ENCODE measurements at places on chromosomes 11 and 22.

GRCh38 chr11:1541474-1542204, 30.4 kb downstream of the DUSP8 start:
- no peak for DNase-seq

DNA sequence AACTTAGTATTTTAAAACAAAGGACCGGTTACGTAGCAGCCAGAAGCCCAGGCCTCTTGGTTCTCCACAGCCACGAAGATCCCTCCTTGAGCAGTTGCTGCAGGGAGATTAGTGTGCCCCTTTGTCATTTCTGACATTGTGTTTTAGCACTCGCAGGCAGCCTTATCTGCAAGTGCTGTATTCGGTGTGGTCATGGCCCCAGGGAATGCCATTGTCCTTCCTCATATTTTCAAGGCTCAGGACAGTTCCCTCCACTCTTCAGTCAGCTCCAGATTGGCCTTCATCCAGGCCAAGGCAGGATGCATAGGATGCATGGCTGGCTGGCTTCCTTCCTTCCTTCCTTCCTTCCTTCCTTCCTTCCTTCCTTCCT, 88.5 kb downstream of the ZBTB16 start:
- no peak for DNase-seq

DNA sequence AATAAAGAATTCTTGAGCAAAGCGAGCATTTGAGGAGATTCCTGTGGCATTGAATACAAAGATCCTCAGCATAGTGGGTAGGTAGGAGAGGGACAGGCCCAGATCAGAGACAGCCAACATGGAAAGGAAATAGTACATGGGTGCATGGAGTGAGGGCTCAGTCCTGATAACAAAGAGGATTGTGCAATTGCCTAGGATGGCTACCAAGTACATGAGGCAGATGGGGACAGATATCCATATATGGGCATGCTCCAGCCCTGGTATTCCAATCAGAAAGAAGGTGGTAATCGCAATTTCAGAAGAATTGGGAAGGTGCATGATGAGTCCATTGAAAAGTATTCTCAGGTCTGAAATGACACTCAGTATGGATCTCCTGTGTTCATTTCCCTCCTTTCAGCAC, 8.6 kb downstream of the OR51T1 start:
- DNase-seq: no peak

DNA sequence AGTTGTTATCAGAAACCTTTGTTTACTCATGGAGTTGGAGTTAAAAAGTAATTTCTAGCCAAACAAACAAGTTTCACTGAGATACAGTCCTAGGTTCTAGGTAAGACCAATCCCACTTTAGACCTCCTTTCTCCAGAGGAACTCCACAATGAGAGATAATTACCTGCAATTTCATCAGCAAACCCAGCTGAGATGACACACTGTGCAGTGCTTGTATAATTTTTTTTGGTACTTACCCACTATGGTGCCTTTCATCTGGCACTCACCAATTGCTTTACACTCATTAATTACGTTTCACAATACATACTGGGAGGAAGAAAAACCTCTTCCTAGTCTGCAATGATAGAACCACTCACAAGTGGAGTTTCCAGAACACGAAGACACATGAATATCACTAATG, 1.8 kb upstream of the MUC15 start:
- DNase-seq: no peak

DNA sequence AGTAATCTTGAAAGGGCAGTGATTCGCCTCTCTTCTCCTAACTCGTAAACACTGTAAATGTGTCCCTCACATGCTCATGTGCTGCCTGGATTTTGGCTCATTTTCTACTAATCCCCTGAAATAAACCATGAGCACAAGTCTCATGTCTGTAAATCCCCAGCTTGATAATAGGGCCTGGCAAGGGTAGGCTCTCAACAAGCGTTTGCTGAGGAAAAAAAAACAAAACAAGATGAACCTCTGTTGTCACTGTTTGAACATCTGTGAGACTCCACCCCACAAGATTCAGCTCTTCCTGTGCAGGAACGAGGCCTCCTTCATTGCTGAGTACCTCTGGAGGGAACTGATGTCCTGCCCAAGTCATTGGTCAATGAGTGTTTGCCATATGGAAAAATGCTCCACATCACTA, 4.5 kb upstream of the CYB5R2 start:
- DNase-seq: no peak

DNA sequence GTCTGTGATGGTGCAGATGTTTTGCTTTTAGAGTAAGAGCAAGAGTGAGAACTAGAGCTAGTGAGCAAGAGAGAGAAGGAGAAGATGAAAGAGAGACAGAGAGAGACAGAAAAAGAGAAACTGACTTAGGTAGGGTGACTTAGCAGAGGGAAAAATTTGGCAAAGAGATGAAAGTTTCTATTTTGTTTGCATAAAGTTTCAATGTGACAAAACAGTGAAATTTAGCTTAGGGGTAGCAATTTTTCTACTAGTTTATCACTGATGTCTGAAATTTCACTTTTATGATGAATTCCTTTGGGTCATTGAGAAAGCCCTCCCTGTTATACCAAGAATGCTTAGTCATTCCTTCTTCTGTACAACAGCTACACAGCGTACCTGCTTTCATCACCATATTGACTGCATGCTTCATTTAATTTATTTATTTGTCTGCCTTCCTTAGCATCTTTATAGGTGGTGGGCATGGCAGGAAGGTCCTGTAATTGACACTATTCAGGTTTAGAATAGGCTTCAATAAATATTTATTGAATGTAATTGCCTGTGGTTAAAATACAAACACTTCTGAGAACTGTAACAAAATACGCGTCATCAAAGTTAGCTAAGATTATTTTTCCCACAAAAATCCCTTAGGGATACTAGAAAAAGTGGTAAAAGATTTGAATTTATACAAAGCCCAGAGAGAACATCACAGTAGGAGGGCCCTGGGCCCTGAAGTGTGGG, 19.9 kb upstream of the CTSC start:
- DNase-seq: peak; percentile 84

GRCh38 chr22:19291218-19291579, 320 bp downstream of the CLTCL1 start:
- no peak for DNase-seq

GRCh38 chr22:36286096-36286957, 33.4 kb downstream of the APOL1 start:
- DNase-seq: peak; percentile 72

DNA sequence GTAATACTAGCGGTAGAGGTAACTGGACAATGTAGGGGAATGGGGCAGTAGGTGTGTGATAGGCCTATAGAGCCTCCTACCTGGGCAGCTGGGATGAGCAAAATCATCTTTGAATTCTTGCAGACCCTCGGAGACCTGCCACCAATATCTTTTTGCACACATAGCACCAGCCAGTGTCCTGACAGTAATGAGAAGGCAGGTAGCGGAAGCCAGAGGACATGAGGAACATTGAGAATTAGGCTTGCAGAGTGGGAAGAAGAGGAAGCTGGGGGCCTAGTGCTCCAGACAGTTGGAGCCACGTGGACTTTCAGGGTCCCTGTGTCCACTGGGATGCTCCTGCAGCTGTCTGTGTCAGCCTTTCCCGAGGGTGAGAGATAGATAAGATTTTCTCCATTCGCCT, 17.2 kb upstream of the SYT13 start:
- no peak for DNase-seq

DNA sequence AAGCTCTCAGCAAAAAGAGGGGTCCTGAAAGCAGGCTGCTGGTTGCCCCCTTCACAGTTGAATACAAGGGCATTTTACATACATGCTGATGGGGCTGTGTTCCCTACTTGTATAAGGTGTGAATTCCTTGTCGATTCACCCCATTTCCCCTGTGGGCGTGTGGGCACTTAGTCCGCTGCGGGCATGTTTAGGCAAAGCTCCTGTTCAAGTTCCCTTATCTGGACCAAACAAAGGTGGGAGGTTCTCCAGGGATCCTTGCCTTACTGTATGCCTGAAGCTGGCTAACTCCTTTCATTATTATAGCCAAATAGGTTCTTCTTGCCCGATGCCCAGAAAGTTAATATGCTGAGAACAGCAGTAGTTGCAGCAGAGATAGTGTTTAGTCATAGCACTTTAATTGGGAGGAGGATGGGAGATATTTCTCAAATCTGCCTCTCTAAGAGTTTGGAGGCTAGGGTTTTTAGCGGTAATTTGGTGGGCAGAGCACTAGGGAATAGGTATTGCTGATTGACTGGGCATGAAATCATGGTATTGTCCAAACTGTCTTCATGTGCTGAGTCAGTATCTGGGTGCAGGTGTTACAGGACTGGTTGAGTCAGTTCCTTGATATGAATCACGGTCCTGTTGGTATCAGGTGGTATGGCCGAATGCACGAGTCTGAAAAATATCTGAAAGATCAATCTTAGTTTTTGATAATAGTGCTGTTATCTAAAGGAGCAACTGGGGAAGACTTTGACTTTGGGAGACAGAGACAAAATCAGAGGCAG, 32.7 kb downstream of the METTL15 start:
- DNase-seq: no peak

GRCh38 chr11:128644576-128644975, 49.3 kb upstream of the FLI1 start:
- no peak for DNase-seq

- DNase-seq: no peak
Observed at GRCh38 chr11:129785383-129786111, 30.1 kb upstream of the TMEM45B start.

DNA sequence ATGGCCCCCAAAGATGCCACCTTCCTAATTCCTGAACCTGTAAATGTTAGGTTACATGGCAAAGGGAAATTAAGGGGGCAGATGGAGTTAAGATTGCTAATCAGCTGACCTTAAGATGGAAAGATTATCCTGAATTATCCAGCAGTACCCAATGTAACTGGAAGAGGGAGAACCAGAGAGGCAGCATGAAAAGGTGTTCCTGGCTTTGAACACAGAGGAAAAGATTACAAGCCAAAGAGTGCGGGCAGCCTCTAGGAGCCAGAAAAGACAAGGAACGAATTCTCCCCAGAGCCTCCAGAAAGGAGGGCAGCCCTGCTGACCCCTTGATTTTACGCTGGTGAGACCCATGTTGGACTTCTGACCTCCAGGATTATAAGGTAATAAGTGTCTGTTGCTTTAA, 15.1 kb upstream of the THRSP start:
- DNase-seq: no peak

DNA sequence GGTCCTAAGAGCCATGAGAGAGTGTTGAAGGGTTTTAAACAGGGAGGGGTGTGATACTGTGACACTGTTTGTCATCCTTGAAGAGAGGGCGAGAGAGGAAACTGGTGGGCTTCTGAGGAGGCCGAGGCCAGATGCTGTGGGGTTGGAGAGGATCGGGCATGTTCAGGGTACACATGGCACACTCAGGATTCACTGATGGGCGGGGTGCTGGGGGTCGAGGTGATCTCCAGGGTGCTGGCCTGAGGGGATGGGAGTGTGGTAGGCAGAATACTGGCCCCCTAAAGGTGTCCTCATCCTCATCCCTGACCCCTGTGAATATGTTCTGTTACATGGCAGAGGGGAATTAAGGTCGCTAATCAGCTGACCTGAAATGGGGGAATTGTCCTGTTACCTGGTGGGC, 7.3 kb downstream of the TBC1D22A start:
- DNase-seq: no peak

GRCh38 chr11:47351156-47352126, 1.1 kb downstream of the MYBPC3 start:
- DNase-seq: no peak

GRCh38 chr22:20138868-20139267, 7.3 kb downstream of the ZDHHC8 start:
- no peak for DNase-seq

GRCh38 chr11:45655347-45655756, 10.1 kb downstream of the CHST1 start:
- peak; percentile 58 for DNase-seq

GRCh38 chr11:119685111-119685746, 43.8 kb downstream of the NECTIN1 start:
- DNase-seq: no peak

- no peak for DNase-seq
Observed at GRCh38 chr11:113873236-113873626, 2.1 kb downstream of the USP28 start.

DNA sequence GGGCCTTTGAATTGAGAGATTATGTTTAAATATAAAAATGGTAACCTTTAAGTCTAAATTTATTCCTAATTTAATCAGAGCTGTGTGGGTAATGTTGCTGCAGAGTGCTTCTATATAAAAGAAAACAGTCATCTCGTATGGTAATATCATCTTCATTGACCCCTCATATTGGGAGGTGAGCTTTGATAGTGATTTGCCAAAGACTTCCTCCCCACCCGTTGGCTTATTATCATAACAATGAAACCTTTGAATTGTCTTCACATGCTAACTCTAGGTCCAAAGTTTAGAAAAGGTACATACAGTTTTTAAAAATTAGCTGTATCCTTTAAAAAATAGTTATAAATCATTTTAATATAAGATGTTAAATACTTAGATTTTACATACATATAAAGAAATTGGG, 3.7 kb downstream of the EMSY start:
- no peak for DNase-seq

- peak; percentile 9 for DNase-seq
Observed at GRCh38 chr22:33519071-33519973, 401.0 kb downstream of the LARGE1 start.

GRCh38 chr11:18277565-18278271, 11.7 kb downstream of the SAA1 start:
- DNase-seq: no peak

DNA sequence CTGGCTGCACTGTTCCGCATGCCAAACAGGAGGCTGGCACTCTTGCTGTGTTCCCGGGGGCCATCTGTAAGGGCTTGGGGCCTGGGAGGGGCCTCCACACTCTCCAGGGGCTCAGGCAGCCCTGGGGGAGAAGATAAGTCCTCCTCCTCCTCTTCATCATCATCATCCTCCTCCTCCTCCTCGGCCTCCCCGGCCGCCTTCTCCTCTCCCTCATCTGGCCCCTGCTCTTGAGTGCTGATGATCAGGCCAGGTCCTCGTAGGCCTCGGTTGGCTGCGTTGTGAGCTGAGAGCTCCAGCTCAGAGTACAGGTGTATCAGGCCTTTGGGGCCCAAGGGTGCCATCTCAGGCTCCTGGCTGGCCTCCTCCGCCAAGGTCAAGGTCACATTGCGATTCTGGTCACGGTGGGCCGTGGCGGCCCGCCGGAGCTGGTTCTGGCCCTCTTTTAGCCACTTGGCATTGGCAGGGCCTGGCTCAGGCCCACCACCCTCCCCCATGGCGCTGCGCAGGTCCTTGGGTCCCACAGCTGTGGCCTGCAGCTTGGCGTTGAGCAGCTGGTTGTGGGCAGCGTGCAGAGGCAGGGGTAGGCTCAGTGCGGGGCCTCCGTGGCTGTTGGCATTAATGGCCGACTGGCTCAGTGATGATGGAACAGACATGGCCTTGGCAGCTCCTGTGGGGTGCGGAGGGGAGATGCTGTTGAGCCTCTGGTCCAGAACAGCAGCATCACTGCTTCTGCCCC, 8.0 kb downstream of the APBB1 start:
- no peak for DNase-seq

GRCh38 chr11:8263769-8264410, at the start of gene LMO1:
TSS of gene LMO1 (minus strand) at chr11:8263878. CDS start at chr11:8263362, 516 bp downstream.
- peak; percentile 73 for DNase-seq
